ENCODE measurements at places on chromosomes 6 and 20. TPM values are rescaled to one million over a fixed set of nuclear protein-coding genes. Genes with fewer than 3 reads are reported as not detected.

GRCh38 chr6:2344319-2344905, 99.0 kb upstream of the GMDS start:
- no peak for DNase-seq

- DNase-seq = no peak
These were observed 72.6 kb downstream of the SHPRH start for GRCh38 chr6:145891565-145891964.

GRCh38 chr20:48326868-48327267, 500.9 kb downstream of the PREX1 start:
- no peak for DNase-seq

DNA sequence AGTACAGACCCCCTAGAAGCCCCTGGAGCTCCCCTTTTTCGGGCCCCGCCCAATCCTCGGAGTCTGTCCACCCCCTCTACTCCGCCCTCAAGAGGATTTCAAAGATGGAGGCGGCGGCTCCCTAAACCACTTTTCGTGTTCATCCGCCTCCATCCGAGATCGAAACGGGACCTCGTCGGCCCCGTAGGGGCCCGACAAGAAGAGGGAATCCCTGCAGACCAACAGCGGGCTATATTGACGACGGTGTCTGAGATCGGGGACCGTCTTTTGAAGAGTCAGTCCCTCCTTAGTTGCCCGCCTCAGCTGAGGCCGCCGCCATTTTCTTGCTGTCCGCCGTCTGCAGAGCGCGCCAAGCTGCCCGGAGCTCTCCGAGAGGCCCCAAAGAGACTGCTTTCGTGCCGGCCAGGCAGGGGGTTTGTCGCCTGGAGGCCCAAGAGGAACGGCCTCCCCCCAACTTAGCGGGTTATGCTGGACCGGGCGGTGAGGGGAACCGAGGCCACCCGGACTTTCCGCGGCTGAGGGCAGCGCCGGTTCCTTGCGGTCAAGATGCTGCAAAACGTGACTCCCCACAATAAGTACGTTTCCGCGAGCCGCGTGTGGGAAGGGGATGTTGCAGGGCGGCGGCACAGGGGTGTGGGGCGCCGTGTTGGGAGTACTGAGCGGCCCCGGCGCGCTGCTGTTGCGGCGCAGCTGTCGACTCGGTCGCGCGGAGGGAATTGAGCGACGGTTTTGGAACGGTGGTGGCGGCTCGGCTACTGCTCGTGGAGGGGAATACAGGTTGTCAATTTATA, 4.2 kb downstream of the BRD2 start:
- no peak for DNase-seq

Gene MLN
- not detected for total RNA-seq

DNA sequence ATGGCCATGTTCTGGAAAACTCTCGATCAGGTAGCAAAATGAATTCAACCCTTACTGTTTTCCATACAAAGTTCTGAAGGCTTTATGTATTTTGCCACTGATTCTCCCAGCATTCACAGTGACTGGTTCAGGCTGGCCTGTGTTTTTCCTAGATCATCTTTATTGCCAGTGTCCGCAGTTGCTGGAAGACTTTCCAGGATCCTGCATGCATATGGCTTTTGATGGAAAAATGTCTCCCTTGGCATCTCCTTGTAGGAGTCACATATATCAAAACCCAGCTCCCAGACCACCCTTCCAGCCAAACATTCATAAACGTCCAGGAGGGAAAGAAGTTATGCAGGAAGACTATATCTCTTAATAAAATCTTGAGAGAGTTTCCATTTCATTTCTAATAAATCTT, 588.8 kb downstream of the MAFB start:
- no peak for DNase-seq

DNA sequence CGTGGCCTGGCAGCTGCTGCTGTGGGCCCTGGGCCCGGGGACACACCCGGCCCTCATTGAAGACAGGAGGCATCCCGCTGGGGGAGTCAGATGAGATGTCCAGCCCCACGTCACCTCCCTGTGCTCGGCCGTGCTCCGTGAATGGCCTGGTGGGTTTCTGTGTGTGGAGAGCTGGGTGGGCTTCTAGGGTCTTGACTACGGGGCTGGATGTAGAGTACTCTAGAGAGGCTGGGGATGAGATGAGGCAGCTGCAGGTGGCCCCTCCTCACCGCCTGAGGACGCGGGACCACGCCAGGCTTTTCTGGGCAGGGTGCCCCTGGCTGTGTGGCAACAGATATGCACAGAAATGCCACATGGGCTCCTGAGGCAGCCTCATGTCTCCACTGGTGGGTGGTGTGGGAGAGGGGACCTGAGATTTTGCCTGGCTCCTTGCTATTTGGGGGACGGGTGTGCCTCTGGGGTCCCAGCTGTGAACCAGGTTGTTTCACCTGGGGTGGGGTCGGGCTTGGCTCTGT, 8.4 kb upstream of the BHLHE23 start:
- DNase-seq = no peak

DNA sequence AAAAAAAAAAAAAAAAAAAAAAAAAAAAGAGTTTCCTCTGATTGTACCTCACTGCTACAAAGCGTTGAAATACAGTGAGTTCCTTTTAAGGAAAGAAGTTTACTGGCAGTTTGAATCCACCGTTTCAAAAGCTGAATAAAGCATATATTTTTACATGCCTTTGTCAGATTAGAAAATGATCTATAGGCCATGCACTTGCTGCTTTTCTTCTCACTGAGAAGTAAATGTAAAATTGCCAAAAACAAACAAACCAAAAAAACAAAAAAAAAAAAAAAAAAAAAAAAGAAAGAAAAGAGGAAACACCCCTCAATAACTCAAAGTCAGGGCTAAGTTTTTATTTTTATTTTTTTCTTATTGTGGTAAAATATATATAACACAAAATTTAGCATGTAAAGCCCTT, 81.9 kb downstream of the LYRM4 start:
- no peak for DNase-seq

GRCh38 chr6:85673198-85674139, 30.8 kb upstream of the SYNCRIP start:
- DNase-seq = no peak
